ENCODE measurements at places on chromosomes 12 and 14. TPM values are rescaled to one million over a fixed set of nuclear protein-coding genes. Genes with fewer than 3 reads are reported as not detected.

DNA sequence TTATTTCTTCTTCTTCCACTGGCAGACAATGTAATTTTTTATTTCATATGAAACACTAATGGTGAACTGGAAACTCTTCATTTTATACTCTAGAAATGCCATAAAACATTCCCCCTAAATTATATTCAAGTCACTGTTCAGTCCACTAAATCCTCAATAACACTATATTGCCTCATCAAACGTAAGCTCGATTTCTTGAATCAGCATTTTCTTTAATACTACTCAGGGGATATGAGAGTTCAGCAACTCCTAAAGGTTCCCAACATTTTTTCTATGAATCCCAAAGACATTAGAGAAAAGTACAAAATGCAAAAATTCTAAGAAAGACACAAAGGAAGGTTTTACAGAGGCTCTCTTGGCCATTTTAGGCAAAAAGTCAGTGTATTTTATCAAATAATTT is 59.3 kb downstream of the PRICKLE1 start:
- H3K36me3 ChIP-seq: no peaks in the 10 kb centered on the region
- H3K27me3 ChIP-seq: peaks cover 12% of the 10 kb centered on the region
- no peaks in the 10 kb centered on the region for H3K4me1 ChIP-seq
- H3K4me3 ChIP-seq: no peak overlapping the region
- no peak overlapping the region for H3K27ac ChIP-seq
- DNase-seq: no peak

DNA sequence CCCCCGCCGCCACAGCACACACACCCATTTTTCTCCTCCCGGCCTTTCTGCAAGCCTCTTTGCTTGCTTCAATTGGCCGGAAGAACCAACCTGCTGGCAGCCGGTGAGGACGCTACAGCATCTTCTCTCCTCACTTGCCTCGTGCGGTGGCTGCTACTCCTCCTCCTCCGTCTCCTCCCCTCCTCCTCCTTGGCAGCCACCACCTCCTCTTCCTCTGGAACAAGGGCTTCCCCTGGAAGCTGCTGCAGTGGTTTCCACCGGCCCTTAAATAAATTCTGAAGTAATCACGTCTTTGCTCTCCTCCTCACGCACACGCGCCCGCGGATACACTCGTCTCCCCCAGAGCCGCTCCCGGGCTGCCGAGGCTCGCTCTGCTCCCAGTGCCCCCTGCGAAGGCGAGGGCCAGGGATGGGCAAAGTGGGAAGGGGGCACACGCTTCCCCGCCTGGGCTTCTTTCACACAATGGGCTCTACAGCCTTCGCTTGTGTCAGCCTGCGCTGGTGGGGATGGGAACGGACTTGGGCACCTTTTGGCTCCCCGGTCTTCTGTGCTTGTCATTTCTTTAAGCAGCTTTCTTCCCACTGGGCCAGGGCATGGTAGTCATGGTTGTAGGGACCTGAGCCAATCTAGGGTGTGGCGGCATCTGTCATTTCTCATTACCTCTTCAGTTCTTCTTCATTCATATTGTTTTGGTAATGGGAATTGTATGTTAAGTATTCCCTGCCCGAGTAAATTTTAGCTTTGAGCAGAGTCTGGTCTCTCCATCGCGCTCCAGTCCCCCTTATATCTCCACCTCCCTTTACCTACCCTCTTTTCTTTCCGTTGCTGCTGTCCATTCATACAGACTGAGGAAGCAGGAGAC is at the start of gene PPFIA2:
TSS of gene PPFIA2 (minus strand) at position 161 of the 862 bp plus-strand sequence.
- H3K4me1 ChIP-seq: peaks cover 13% of the 10 kb centered on the region
- H3K36me3 ChIP-seq: no peaks in the 10 kb centered on the region
- H3K4me3 ChIP-seq: peak within 1 kb of the TSS; percentile 80
- peak; percentile 39 for DNase-seq
- peaks cover 42% of the 10 kb centered on the region for H3K27me3 ChIP-seq

- H3K27ac ChIP-seq: no peak overlapping the region
- H3K4me3 ChIP-seq: no peak overlapping the region
- no peak for DNase-seq
- H3K36me3 ChIP-seq: peaks cover 31% of the 10 kb centered on the region
These were observed 15.5 kb downstream of the E2F7 start for GRCh38 chr12:77049767-77050353.

DNA sequence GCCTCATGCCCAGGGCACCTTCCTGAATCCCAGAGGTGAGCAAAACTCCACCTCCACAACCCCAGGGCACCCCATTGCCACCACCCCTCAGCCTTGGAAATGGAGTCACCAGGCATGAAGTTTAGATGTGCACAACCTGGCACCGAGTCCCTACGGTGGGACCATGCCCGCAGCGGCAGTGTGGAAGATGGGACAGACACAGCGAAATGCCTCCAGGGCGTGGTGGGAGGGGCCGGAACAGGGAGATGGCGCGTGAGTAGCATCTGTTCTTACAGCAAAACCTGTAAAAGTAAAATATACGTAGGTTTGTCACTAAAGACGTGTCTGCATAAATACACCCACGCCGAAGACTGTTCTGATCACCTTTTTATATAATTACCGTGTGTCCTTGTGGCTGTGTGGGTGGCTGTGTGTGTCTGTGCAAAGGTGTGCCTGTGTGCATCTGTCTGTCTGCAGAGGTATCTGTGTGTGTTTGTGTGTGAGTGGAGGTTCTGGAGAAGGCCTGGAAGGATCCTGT is 17.4 kb upstream of the DEGS2 start:
- H3K4me1 ChIP-seq: no peaks in the 10 kb centered on the region
- peaks cover 11% of the 10 kb centered on the region for H3K27me3 ChIP-seq
- no peak overlapping the region for H3K4me3 ChIP-seq
- no peaks in the 10 kb centered on the region for H3K36me3 ChIP-seq
- H3K27ac ChIP-seq: no peak overlapping the region

GRCh38 chr12:85782711-85783110 is 53.5 kb downstream of the RASSF9 start:
- no peaks in the 10 kb centered on the region for H3K27me3 ChIP-seq
- no peak overlapping the region for H3K4me3 ChIP-seq
- no peaks in the 10 kb centered on the region for H3K4me1 ChIP-seq
- no peak for DNase-seq
- no peaks in the 10 kb centered on the region for H3K36me3 ChIP-seq

The PTPRB gene
- not detected for total RNA-seq

DNA sequence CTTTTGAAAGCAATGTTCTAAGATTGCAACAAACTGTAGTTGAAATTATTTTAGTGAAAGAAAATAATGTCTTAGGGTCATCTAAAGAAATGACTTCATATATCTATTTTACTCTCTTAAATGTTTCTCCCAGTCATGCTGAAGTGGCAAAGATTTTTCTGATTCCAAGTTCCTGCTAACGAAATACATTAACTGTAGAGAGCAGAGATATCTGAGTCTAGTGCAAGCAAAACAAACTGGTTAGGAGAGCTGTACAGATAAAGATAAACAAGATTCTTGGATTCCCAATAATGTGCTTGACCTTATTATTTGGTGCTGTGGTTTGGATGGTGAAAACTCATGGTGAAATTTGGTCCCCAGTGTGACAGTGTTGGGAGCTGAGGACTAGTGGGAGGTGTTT is 199.9 kb upstream of the PWP1 start:
- H3K27ac ChIP-seq: no peak overlapping the region
- no peak for DNase-seq
- H3K4me1 ChIP-seq: peaks cover 24% of the 10 kb centered on the region
- H3K4me3 ChIP-seq: no peak overlapping the region
- no peaks in the 10 kb centered on the region for H3K36me3 ChIP-seq

- no peak for DNase-seq
- peaks cover 7% of the 10 kb centered on the region for H3K4me1 ChIP-seq
- H3K4me3 ChIP-seq: no peak overlapping the region
- peaks cover 58% of the 10 kb centered on the region for H3K36me3 ChIP-seq
These were observed 55.9 kb downstream of the ZFC3H1 start for GRCh38 chr12:71607494-71608330.

The SLC5A8 gene
- not detected for total RNA-seq
